Posterior vena cava (tissue), 2 donors: ENCODE measurements at places on chromosomes 12 and 14. TPM values are rescaled to one million over a fixed set of nuclear protein-coding genes. Genes with fewer than 3 reads are reported as not detected.

The NPFF gene
- total RNA-seq: not detected

- no peak for DNase-seq
Observed at GRCh38 chr12:131430158-131430742, 280.6 kb upstream of the SFSWAP start.

DNA sequence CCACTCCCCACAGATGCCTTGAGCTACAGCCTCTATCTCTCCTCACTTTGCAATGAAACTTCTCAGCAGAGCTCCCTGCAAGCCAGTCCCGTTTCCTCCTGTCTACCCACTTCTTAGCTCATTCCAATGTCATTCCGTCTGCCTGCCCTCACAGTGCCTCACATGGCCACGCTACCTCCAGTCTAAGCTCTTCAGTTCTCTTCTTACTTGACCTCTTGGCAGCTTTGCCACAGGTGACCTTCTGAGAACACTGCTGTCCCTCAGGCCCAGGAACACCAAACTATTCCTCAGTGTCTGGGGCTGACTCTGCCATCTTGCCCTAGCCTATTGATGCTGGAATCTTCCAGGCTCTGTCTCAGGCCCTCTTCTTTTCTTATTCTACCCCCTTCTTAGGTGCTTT is 110.1 kb downstream of the EGLN3 start:
- no peak for DNase-seq

DNA sequence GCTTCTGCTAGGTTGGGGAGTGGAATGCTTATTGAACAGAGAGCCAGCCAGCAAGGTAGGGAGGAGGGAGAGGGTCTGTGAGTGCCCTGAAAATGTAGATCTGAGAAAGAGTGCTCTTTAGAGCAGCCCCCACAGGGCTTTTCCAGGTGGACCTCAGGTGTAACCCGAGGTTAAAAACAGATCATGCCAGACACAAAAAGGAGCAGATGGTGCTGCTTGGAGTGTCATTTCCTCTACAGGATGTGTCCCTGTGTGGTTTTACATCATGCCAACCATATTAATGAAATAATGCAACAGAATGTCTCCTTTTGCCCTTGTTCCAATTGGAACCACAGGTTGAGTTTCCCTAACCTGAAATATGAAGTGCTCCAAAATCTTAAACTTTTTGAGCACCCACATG is 6.4 kb downstream of the SUSD6 start:
- DNase-seq: no peak

DNA sequence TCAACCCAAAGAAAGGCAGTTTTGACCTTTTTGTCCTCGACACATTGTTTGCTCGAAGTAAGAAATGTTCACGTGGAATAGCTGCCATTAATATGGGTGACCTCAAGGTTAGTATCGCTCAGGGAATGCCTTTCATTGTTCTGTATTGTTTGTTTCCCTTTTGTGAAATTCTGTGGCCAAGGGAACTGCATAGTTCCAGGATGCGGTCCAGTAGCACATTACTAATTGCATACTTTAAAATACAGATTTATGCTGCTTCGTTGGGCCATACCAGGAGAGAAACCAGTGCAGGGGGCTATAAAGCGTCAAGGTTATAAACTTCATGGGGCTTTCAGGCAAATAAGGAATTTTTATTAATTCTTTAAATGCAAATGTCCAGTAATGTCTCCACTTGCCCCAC is 73.3 kb upstream of the USP44 start:
- DNase-seq: no peak
